ENCODE measurements at places on chromosomes 4 and X. TPM values are rescaled to one million over a fixed set of nuclear protein-coding genes. Genes with fewer than 3 reads are reported as not detected.

Gene MTNR1A
- total RNA-seq = not detected

GRCh38 chrX:129830494-129830893, 13.2 kb downstream of the ZDHHC9 start:
- H3K4me1 ChIP-seq = peaks cover 4% of the 10 kb centered on the region
- DNase-seq = no peak
- H3K27me3 ChIP-seq = no peaks in the 10 kb centered on the region

GRCh38 chr4:53605783-53606182, 14.5 kb upstream of the LNX1 start:
- no peaks in the 10 kb centered on the region for H3K4me1 ChIP-seq
- DNase-seq = no peak
- no peak overlapping the region for H3K4me3 ChIP-seq

- H3K27ac ChIP-seq = no peak overlapping the region
- no peaks in the 10 kb centered on the region for H3K4me1 ChIP-seq
- no peaks in the 10 kb centered on the region for H3K36me3 ChIP-seq
These were observed 489.5 kb downstream of the STIM2 start for GRCh38 chr4:27350161-27350560.

- DNase-seq = no peak
- no peak overlapping the region for H3K4me3 ChIP-seq
- no peaks in the 10 kb centered on the region for H3K27me3 ChIP-seq
- no peak overlapping the region for H3K27ac ChIP-seq
- no peaks in the 10 kb centered on the region for H3K4me1 ChIP-seq
These were observed 39.4 kb downstream of the UGT2A2 start for GRCh38 chr4:69600013-69600412.
